Right cardiac atrium (tissue), 5 donors: ENCODE measurements at places on chromosomes 1 and 21.

GRCh38 chr1:208203127-208203847 is 40.9 kb downstream of the PLXNA2 start:
- DNase-seq, result peak; percentile 89

- no peak for DNase-seq
These were observed 2.2 kb upstream of the BCL9 start for GRCh38 chr1:147539122-147539575.

DNA sequence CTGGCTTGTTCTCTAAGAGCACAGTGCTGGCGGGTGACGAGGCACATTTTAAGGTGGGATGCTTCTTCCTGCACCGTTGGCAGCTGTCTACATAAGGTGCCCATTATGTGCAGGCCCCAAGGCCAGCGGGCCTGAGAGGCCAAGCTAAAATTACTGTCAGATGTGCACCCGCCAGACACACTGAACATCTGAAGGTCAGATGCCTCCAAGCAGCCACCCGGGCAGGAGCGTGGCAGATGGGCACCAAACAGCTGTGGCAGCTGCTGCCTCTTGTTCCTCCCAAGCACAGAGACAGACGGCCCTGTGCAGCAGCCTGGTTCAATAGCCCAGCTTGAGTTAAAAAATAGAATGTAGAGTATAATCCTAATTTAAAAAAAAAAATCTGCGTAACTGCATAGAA is 211.9 kb upstream of the EDN2 start:
- peak; percentile 46 for DNase-seq

DNA sequence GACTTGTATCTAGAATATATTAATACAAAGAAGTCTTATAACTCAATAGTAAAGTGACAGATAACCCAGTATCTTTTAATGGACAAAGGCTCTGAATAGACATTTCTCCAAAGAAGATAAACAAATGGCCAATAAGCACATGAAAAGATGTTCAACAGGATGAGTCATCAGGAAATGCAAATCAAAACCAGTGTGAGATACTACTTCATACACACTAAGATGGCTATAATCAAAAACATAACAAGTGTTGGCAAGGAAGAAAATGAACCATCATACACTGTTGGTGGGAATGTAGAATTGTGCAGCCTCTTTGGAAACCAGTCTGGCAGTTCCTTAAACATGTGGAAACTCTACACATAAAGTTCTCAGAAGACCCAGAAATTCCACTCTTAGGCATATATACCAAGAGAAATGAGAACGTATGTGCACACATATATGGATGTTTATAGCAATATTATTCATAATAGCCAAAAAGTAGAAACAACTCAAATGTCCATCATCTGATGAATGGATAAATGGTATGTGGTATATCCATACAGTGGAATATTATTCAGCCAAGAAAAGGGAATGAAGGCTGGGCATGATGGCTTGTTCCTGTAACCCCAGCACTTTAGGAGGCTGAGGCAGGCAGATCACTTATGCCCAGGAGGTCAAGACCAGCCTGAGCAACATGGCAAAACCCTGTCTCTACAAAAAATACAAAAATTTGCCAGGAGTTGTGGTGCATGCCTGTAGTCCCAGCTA is 9.9 kb upstream of the MPL start:
- DNase-seq, result no peak

GRCh38 chr1:94898491-94899385 is 28.2 kb downstream of the CNN3 start:
- no peak for DNase-seq

DNA sequence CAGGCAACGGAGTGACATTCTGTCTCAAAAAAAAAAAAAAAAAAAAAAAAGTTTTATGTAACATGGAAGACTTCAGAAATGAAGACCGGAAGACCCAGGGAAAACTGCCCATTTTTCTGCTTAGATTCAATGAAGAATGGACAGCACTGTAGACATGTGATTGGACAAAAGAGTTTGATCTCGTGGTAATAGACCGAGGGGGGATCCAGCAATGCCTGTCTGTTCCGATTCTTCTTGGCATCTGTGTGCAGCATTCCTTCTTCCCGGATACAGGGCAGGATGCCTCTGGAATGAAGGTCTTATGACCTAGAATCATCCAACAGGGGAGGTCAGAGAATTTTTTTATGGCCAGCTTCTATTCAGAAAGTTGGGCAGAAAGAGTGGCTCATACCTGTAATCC is 5.6 kb upstream of the LYST start:
- DNase-seq, result no peak

- peak; percentile 77 for DNase-seq
These were observed 80.4 kb upstream of the EFHD2 start for GRCh38 chr1:15329104-15329820.

- no peak for DNase-seq
These were observed 93.2 kb downstream of the DSCAM start for GRCh38 chr21:40753756-40754155.

GRCh38 chr1:7609311-7609994 is 161.6 kb upstream of the VAMP3 start:
- DNase-seq, result no peak

GRCh38 chr1:226403201-226404034 is 4.5 kb downstream of the PARP1 start:
- DNase-seq, result no peak

DNA sequence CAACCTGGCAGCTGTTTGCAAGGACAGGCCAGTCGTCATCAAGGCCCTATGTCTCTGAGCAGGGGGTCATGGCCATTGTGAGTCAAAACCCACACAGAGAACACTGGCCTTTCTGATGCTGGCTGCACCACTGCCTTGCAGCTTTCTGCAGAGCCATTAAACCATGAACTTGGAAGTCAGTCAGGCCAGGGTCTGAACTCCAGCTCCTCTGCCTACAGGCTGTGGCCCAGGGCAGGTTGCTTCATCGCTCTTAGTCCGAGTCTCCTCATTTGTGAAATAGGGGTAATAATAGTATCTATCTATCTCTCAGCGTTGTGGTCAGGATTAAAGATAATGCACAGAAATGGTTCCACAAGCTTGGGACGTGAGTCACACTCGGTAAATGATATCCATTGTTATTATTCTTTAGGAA is 35.8 kb upstream of the HIVEP3 start:
- DNase-seq, result no peak

DNA sequence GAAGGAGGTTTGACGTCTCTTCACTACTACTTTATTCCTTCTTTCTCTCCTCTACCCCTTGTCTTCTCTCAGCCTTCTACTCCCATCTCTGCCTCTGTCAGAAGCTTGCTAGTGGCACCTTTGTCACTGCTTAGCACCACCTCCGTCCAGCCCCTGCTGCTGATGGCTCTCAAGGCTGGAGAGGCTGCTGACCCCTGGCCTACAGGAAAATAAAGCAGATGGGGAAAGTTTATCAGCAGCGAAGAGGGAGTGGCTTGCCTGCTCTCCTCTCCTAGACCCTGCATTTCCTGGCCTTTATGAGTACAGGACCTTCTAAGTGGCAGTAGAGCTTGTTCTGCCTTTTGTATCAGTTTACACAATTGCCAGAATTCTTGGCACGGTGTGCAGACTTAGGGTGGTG is 27.0 kb downstream of the PROX1 start:
- DNase-seq, result peak; percentile 49

DNA sequence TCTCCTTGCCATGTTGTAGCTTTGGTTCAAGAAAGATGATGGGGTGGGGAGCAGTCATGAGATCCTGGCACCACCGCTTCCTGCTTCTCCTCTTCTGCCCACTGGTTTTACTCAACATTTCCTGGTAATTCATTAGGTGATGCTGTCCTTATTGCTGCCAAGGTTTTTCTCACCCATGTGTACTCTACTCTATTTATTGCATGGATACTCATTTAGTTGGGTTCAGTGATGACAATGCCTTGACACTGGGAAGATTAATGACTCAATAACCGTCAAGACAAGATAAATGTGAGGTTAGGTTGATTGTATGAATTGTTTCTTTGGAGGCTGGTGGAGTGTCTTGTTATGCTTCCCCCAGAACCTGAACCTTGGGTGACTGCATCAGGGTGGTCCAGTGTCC is 484.2 kb downstream of the SIPA1L2 start:
- DNase-seq, result no peak

DNA sequence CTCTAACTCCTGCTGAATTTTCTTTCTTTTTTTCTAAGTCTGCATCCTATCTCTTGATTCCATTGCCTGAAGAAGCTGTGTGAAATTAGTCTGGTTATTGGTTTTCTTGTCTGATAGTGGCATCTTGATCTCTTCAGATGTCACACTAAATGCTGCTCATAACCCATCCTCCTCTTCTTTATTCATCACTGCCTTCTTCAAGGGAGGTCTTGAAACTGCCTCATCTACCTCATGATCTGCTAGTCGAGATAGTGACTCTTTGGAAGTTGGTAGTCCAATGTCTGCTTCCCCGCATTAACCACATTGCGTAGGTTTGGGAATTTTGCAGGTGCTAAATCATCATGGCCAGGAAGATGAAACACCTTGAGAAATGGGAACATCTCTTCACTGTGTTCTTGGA is 15.7 kb downstream of the DYRK3 start:
- no peak for DNase-seq

DNA sequence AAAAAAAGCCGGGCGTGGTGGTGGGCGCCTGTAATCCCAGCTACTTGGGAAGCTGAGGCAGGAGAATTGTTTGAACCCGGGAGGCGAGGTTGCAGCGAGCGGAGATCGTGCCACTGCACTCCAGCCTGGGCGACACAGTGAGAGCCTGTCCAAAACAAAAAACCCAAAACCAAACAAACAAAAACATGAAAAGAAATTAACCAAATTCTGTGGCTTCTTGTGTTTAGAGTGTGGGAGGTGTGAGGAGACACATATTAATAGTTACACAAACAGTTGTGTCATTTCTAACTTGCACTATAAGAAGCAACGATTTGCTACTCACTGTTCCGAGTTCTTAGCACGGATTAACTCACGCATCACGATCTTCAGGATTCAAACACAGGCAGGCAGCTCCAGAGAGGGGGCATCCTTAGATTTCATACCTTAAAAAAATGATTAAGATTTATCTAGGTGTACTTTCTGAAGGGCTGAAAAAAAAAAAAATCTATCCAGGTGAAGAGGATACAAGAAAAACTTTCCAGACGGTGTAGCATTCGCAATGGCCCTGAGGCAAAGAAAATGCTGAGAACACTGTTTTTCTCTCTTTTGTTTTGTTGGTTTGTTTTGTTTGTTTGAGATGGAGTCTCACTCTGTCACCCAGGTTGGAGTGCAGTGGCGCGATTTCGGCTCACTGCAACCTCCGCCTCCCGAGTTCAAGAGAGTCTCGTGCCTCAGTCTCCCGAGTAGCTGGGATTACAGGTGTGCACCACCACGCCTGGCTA is 713 bp upstream of the HMGCL start:
- no peak for DNase-seq

DNA sequence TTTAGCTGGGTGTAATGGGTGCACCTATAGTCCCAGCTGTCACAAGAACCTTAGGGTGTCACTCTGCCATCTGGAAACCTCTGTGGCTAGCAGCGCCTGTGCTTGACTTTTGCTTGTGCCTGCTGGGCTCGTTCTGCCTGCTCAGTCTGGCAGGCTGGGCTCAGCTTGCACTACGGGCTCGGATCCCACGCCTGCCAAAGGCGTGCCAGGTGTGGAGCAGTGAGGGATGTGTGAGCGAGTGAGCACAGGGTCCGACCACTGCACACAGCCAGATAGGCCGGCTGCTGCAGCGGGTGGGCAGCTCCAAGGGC is 2.8 kb upstream of the LSM10 start:
- no peak for DNase-seq

- DNase-seq, result no peak
These were observed 489 bp downstream of the CELSR2 start for GRCh38 chr1:109249654-109250401.

- no peak for DNase-seq
These were observed 26.1 kb upstream of the SLAMF6 start for GRCh38 chr1:160548960-160549664.

DNA sequence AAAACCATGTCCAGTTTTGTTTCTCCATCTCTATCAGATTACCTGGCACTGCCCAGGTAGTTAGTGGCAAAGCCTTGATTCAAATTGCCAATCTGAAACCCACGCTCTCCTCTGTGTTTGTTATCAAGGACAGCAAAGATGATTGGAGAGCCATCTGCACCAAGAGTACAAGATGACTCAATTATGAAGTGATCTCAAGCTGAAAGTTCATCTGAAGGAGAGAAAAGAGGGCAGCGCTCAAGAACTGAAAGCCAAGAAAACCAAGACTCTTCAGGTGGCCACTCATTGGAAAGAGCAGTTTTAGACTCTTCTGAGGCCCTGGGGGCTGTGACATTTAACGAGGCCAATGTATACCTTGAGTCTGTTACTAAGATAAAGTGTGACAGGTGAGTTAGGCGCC is 13.8 kb downstream of the RXRG start:
- no peak for DNase-seq
